ENCODE measurements at places on chromosomes 6 and 20.

GRCh38 chr6:107554918-107555317 is 65.0 kb downstream of the SOBP start:
- ATAC-seq = no peak

DNA sequence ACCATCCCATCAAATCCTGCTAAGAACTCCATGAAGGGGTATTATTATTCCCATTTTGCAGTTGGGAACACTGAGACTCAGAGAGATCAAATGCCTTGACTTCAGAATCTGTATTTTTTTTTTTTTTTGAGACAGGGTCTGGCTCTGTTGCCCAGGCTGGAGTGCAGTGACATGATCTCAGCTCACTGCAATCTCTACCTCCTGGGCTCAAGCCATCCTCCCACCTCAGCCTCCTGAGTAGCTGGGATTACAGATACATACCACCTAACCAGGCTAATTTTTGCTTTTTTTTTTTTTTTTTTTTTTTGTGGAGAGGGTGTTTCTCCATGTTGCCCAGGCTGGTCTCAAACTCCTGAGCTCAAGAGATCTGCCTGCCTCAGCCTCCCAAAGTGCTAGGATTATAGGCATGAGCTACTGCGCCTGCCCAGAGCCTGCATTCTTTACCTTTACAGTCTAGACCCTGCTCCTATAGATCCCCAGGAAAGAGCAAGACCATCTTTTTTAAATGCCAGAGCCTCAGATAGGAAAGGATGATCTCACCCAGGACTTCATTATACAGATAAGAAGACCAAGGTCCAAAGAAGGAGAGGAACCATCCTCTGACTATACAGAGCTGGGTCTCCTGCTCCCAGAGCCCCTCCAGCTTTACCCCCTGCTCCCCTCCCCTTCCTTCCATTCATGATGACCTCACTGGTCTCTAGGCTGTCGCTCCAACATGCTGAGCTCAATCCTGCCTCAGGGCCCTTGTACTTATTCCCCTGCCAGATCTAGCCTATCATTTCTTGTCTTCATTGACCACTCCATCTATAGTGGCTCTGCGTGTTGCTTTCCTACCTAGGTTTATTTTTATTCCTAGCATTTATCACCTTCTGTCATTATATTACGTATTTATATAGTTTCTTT is 138.6 kb downstream of the CEBPB start:
- no peak for ATAC-seq

GRCh38 chr6:155078331-155078745 is 83.2 kb downstream of the TIAM2 start:
- no peak for ATAC-seq

GRCh38 chr6:154624038-154624599 is 109.1 kb upstream of the SCAF8 start:
- ATAC-seq = no peak

DNA sequence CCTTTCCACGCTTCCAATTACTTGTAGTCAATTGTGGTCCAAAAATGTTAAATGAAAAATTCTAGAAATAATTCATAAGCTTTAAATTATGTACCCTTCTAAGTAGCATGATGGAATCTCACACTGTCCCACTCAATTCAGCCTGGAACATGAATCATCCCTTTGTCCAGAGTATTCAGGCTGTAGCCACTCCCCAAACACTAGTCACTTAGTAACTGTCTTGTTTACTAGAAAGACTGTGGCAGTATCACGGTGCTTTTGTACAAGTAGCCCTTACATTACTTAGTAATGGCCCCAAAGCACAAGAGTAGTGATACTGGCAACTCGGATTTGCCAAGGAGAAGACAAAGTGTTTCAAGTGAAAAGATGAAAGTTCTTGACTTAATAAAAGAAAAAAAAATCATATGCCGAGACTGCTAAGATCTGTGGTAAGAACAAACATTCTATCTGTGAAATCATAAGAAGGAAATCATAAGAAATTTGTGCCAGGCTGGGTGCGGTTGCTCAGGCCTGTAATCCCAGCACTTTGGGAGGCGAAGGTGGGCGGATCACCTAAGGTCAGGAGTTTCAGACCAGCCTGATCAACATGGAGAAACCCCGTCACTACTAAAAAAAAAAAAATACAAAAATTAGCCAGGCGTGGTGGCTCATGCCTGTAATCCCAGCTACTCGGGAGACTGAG is 168.5 kb upstream of the SIM1 start:
- ATAC-seq = no peak

GRCh38 chr20:38732981-38733380 is 8.7 kb downstream of the SLC32A1 start:
- ATAC-seq = no peak

- ATAC-seq = no peak
These were observed 391.7 kb upstream of the SPTLC3 start for GRCh38 chr20:12617076-12617475.

DNA sequence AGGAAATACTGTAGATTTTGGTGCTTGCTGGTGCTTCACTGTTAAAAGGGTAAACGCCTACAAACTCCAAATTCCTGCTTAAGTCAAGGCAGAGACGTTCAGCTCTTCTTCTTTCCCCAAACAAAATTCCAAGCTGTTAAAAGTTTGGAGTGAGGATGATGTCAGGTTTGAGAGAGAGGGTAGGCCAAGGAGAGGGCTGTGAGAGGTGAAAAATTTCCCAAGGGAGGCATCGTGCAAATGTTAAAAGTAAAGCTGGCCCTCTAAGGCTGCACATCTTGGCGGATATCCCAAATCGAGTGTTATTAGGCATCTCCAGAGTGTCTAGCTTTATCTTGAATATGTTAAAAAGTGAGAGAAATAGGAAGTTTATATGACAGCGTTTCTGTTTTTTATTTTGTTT is 651.8 kb downstream of the QKI start:
- no peak for ATAC-seq

GRCh38 chr20:45330476-45330875 is 17.7 kb downstream of the SDC4 start:
- no peak for ATAC-seq

DNA sequence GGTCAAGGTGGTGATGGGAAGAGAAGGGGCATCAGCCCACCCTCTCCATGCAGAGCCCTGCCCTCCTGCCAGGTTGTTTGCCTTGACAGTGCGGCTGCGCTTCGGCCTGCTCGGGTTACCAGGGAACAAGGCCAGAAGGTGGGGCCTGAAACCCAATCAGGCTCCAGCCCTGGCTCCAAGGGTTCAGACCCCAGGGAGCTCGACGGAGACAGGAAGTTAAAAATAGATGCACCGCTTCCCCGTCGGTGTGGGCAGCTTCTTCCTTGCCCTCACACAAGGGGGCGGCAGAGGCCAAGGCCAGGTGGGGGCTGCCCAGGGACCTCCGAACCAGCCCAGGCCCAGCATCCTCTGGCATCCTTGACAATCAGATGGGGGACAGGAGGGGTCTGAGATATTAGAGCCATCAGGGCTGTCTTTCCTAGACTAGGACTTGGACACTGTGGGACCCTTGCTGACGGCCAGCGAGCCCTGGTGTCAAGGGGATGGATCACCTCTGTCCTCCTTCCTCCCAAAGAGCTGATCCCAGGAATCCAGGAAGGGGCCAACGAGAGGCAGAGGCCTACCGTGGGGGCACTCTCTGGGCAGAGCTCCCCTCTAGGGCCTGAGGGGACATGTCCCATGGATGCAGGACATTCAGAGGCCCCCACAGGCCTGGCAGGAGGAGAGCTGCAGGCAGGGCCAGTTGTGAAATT is 65.2 kb downstream of the RIPOR3 start:
- no peak for ATAC-seq

DNA sequence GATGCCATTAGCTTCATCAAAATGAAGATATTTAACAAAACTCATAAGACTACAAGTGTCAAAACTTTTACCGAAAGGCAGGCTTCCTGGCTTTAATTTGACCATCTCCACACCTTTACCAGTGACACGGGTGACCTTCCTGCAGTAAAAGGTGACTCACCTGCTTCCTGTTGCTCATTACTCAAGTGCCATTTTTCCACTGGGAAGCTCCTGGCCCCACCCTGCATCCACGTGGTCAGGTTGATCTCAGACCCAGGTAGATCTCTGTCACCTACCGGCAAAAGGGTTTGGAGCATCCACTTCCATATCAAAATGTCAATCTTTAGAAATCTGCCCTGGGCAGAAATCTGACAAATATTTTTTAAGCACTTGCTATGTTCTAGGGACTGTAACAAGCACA is 31.9 kb upstream of the CDH4 start:
- no peak for ATAC-seq

DNA sequence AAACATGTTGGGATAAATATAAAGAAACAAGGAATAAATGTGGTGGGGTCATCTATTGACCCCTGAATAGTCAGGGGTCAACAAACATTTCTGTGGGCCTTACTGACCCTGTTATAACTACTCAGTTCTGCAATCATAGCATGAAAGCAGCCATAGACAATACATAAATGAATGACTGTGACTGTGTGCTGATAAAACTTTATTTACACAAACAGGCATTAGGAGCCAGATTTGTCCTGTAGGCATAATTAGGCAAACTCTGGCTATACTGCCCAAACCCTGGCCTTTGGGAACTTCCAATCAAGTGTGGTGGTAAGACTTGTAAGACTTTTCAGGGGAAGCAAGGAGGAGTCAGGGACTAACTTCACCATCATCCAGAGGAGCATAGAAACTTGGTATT is 222.7 kb downstream of the KHDC1L start:
- no peak for ATAC-seq

DNA sequence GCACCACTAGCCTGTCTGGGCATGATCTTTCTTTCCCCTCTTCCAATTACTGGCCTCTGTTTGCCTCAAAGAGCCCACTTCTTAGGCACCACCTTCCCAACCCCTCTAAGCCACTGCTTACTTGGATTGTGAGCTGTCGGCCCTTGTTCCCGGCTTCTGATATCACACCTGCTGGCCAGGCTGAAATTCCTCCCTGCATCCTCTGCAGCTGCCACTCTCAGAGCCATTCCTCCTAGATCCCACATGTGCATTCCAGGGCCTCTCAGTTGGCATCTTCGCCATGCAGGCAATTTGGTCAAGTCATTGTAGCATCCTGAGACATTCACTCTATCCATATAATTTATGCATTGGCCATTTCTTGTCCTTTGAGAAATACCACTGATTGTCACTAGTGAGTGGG is 135.9 kb downstream of the OLIG3 start:
- no peak for ATAC-seq

GRCh38 chr6:44386364-44386928 is 1.1 kb upstream of the CDC5L start:
- ATAC-seq = no peak

DNA sequence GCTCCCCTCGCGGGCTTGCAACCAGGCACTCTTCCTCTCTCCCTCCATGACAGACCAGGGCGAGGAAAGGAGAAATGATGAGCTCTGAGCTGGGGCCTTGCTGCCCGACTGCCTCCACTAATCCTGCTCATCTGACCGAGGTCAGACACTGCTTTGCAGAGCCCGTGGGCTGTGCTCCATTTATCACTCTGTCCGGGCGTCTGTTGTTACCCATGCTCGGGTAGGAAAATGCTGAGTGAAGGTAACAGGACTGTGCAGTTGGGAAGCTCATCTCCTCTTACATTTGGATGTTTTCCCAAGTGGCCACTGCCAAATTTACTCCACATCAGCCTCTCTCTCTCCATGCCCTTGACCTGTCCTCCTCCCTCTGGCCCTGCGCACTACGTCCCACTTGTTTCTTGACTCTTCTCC is 14.6 kb downstream of the RPS6KA2 start:
- no peak for ATAC-seq

DNA sequence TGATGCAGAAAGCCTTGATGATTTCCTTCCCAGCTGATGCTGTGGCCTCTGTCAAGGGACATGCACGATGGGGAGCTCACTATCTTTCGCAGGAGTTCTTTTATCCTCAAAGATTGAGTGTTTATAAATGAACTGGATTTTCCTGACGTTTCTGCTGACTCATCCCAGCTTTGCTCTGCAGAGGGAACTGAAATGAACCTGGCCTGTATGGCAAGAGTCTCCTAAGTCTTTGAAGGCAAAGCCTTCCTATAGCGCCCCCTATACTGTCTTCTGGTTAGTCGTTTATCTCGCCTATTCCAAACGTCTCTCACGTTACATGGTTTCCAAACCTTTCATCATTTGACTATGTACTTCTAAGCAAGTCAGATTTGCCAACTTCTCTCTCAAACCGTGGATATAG is 565.3 kb downstream of the KIF16B start:
- ATAC-seq = no peak

DNA sequence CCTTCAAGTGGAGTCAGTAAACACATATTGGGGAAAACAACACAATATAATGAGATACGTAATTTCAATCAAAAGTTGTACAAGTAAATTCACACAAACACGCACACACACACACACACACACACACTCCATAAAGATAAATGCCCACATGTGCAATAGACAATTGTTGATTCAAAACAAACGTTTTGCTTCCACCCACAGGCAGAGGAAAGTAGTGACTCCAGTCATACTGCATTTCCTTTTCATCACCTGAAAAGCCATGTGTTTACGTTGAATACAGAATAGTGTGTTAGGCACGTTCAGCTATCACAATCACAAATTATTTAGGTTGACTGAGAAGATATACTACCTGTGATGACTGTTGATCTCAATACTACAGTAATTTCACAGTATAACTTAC is 443.8 kb upstream of the MANEA start:
- no peak for ATAC-seq

DNA sequence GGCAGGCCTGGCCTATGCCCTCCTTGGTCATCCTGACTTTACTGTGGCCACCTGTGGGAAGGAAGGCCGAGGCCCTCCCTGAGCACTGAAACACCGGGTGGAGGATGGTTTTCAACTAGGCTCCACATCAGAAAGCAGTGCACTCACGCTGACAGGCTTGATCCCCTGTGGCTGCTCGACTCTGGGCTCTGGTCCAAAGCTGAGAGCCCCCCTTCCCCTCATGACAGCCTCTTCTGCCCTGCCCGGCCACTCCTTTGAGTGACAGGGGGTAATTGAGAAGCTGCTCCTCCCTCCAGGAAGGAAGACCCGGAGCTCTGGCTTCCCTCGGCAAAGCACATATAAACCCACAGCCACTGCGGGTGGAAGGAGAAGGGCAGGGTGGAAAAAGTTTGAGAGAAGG is 43.6 kb downstream of the MUC22 start:
- ATAC-seq = no peak

GRCh38 chr6:40719671-40720374 is 132.7 kb upstream of the LRFN2 start:
- peak; percentile 85 for ATAC-seq

DNA sequence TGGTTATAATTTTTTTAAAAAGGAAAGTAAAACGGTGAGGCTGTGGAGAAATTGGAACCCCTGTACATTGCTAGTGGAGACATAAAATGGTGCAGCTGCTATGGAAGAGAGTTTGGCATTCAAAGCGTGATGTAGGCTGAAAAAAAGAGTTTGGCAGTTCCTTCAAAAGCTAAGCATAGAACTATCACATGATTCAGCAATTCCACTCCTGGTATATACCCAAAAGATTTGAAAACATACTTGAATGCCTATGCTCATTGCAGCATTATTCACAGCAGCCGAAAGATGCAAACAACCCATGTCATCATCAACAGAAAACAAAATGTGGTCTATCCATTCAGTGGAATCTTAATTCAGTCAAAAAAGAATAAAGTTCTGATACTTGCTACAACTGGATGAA is 4.5 kb upstream of the SGK2 start:
- ATAC-seq = no peak

GRCh38 chr6:63529498-63529897 is 42.8 kb upstream of the LOC128125822 start:
- no peak for ATAC-seq

GRCh38 chr6:152636609-152637295 is 410 bp downstream of the SYNE1 start:
- ATAC-seq = peak; percentile 14

GRCh38 chr6:136921936-136922684 is at the start of gene SLC35D3:
TSS of gene SLC35D3 (plus strand) at chr6:136922301. CDS start at chr6:136922429, 128 bp downstream.
- no peak for ATAC-seq
